ENCODE measurements at places on chromosomes 3 and 15. TPM values are rescaled to one million over a fixed set of nuclear protein-coding genes. Genes with fewer than 3 reads are reported as not detected.
A peak's percentile ranks its signal among the peaks of the same experiment; 100 is the strongest.

GRCh38 chr3:96803870-96804269, 10.5 kb upstream of the EPHA6 start:
- ATAC-seq = no peak

- no peak for ATAC-seq
Observed at GRCh38 chr3:156725682-156726081, 51.3 kb downstream of the TIPARP start.

DNA sequence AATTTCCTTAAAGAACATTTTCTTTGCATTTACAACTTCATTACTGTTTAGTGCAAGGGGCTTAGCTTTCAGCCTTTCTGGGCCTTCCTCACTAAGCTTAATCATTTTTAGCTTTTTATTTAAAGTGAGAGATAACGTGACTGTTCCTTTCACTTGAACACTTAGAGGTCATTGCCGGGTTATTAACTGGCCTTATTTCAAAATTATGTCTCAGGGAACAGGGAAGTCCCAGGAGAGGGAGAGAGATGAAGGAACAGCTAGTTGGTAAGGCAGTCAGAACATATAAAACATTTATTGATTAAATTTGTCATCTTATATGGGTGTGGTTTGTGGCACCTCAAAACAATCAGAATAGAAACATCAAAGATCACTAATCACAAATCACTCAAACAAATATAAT, 268.7 kb downstream of the TIGIT start:
- no peak for ATAC-seq

DNA sequence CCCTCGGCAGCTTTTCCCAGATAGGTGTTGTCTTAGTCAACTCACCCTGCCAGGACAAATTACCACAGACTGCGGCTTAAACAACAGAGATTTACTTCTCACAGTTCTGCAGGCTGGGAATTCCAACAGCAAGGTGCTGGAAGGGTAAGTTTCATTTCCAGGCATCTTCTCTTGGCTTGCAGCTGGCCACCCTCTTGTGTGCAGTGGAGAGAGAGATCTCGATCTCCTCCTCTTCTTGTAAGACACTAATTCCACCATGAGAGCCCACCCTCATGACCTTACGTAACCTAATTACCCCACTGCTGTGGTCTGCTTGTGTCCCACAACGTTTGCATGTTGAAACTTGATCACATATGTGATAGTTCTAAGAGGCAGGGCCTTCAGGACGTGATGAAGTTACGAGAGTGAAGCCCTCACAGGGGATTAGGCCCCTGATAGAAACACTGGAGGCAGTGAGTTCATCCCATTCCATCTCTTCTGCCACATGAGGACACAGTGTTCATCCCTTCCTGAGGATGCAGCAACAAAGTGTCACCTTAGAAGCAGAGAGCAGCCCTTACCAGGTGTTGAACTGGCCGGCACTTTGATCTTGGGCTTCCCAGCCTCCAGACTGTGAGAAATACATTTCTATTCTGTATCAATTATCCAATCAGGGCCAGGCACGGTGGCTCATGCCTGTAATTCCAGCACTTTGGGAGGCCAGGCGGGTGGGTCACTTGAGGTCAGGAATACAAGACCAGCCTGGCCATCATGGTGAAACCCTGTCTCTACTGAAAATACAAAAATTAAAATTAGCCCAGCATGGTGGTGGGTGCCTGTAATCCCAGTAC, 247.7 kb downstream of the PLCL2 start:
- ATAC-seq = no peak

DNA sequence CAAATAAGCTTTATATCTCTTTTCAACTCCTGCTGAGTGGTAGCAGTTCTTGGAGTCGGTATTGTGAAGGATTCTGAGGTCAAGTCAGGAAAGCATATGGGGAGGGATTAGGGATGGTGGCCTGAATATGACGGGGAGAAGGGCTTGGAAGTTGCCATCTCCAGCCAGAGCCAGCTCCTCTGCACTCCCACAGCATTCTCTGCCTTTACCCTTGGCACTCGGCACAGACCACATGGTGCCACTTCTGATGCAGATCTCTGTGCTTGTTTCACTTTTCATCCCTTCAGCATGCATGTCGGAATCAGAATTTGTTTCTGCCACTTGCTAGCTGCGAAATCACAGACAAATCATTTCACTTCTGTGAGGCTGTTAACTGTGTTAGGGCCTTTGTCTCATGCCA, 52.5 kb downstream of the RAB11A start:
- no peak for ATAC-seq

GRCh38 chr3:117665296-117665695, 955.7 kb downstream of the TUSC7 start:
- ATAC-seq = no peak

- ATAC-seq = no peak
Observed at GRCh38 chr3:9727041-9727595, 4.4 kb upstream of the BRPF1 start.

DNA sequence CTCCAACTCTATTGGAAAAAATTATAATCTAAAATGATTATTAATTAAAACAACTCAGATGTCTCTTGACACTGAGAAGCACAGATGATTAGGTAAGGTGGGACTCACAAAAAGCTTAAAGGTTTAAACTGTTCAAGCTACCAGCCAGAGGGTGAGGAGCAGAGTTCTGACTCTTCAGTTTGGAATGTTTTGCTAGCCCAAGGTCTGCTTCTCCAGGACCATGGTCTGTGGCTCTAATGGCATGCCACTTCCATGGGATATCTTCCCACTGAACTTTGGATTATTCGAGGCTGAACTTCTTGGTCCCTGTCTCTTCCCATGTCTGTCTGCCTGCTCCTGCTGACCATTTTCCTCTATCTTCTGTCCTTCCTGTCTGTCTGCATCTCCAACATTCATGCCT, 49.2 kb downstream of the CACNA2D3 start:
- ATAC-seq = no peak

DNA sequence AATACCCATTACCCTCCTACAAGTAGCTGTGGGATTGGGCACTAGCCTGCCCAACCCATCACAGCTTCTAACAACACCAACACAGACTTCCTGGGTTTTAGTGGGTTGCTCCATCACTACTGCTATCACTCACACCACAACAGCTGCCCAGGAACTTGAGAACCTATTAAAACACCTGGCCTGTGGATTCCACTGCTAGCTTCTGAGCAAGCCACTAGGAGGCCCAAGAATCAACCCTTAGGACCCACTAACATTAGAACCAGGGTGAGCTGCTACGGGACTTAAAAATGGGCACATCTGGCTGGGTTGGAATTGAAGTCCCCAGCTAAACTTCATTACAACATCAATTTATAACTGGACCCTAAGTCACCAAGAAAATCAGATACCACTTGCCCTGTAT, 113.2 kb upstream of the TP63 start:
- ATAC-seq = no peak

DNA sequence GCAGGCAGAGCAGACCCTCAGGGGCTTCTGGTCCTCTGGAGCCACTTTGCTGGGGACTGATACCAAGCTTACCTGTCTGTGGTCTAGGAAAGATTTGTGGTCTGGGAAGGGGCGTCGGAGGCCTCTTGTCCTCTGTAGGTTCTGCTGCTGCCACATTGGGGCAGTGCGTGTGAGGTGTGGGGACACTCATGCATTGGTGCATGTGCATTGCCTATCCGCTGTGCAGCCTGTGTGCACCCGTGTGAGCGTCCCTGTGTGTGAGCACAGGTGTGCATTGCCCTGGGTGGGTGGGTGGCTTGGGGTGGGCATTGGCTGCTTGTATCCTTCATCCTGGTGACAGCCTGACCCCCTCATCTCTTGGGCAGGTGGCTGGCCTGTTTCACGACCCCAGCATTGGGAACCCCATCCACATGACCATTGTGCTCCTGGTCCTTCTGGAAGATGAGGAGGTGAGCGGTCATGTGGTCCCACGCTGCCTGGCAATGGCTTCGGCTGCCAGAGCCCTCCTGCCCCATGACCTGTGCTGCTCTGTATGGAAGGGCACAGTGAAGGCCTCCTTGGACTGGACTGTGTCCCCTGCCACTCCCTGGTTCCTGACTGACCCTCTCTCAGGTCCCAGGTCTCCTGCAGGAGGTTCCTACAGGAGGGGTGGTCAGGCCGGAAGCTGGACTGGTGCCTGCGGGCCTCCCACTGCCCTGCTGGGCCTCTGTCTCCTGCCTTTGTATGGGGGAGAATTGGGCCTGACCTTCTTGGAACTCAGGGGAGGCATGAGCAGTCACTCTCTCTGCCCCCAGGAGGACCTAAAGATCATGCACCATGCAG, 41.5 kb downstream of the SAXO2 start:
- no peak for ATAC-seq

GRCh38 chr15:97691078-97691477, 269.4 kb upstream of the ARRDC4 start:
- no peak for ATAC-seq

DNA sequence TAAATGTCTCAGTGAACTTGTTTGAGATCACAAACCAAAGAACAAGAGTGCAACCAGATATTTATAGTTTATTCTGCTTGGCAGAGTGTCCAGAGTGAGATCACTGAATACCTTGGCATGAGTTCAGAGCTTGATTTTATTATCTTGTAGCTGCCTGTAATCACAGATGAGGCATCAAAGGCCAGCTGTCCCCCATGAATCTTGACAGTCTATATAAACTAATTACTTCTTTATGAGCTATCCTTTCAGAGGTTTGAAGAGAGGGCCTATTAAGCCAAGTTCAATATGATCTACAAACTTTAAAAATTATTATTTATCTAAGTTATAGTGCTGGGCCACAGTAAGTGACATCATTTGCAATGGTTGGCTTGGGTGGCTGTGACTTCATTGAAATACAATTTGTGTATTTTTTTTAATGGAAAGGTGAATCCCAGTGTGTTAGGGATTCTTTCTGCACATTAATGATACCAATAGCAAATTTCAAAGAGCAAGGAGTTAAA, 251.5 kb downstream of the CLSTN2 start:
- peak; percentile 52 for ATAC-seq

DNA sequence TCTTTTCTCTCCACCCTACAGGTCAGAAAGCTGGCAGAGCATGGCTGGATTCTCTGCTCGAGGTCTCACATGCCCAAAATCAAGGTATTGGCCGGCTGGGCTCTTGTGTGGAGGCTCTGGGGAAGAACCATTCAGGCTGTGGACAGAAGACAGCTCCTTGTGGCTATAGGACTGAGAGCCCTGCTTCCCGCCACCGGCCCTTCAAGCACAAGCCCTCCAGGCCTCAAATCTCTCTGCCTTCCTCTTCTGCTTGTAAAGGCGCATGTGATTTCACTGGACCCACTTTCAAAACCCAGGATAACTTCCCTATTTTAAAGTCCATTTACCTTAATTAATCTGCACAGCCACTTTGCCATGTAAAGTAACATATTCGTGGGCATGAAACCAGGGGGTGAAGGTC, 36.2 kb upstream of the MGLL start:
- ATAC-seq = no peak

GRCh38 chr15:66065325-66065724, 188.2 kb downstream of the MEGF11 start:
- no peak for ATAC-seq

GRCh38 chr15:71800835-71801745, 9.3 kb upstream of the NR2E3 start:
- ATAC-seq = peak; percentile 63

DNA sequence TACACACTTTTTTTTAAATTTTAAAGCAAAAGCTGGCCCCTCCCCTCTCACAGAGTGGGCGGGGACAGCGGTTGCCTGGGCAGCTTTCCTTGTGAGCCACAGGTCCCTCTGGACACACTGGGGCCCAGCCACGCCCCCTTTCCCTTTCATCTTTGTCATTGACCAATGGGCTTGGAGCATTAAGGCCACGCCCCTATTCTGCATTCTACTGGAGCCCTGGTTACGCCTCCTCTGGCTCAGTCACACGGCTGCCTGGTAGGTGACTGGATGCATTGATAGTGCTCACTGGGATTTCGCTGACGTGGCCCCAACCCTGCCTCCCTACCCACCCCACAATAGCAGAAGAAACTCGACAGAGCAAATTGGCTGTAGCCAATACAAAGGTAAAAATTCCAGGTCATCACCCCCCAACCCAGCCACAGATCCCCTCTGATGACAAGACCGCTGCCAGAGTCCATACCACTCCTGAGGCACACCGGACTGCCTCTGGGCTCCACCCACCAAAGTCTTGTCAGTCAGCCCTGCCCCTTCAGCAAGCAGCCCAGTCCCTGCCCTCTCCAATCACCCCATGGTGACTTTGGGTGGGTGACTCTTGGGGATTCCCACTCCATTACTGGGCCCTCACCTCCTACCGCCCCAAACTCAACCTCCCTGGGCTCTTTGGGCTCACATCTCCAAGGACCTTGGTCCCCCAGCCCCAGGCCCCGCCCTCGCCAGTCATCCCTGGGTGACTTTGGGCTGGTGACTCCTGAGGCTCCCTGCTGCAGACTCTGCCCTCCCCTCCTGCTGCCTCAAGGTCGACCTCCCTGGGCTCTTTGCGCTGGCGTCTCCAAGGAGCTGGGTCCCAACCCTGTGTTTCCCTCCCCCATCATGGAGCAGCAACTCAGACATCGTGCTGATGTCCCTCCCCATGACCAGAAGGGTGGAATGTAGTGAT, 112.2 kb upstream of the FAN1 start:
- no peak for ATAC-seq

DNA sequence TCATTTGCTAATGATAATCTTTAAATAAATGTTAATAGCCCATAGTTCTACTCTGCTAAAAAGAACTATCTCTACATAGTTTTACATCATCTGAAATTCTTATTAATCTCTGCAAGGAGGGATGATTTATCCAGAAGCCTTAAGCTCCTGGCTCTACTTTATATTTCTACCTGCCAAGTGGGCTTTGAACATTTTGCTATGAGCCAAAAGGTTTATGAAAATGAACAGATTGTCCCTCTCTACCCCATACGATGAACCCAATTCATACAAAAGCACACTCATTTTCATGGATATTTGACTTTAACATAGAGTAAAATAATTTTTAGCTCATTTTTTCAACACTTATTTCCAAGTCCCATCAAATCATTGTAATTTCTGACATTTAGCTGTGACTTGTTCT, 611.0 kb downstream of the NSUN3 start:
- no peak for ATAC-seq

DNA sequence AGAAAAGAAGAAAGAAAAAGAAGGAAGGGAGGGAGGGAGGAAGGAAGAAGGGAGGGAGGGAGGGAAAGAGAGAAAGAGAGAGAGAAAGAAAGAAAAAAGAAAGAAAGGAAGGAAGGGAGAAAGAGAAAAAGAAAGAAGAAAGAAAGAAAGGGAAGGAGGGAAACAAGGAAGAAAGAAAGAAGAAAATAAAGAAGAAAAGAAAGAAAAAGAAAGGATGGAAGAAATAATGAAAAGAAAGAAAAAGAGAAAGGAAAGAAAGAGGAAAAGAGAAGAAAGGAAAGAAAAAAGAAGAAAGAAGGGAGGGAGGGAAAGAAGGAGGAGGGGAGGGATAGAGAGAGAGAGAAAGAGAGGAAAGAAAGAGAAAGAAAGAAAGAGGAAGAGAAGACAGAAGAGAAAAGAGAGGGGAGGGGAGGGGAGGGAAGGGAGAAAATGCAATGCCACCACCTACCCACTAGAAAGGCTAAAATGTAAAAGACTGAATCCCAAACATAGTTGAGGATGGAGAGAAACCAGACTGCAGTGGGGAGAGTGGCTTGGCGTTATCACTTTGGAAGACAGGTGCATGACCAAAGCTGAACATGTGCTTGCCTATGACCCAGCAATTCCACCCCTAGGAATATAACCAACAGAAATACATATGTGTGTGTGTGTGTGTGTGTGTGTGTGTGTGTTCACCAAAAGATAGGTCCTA, 66.9 kb upstream of the KLF13 start:
- no peak for ATAC-seq

GRCh38 chr3:55648591-55649318, 161.6 kb upstream of the WNT5A start:
- no peak for ATAC-seq

CD200 gene
- 5.4 TPM for total RNA-seq

GNAT1 gene
- total RNA-seq = not detected

GOLGA6D gene
- not detected for total RNA-seq

MORC1 gene
- not detected for total RNA-seq

DGKG gene
- 125 TPM for total RNA-seq
